ENCODE measurements at places on chromosomes 5 and 9. TPM values are rescaled to one million over a fixed set of nuclear protein-coding genes. Genes with fewer than 3 reads are reported as not detected.

DNA sequence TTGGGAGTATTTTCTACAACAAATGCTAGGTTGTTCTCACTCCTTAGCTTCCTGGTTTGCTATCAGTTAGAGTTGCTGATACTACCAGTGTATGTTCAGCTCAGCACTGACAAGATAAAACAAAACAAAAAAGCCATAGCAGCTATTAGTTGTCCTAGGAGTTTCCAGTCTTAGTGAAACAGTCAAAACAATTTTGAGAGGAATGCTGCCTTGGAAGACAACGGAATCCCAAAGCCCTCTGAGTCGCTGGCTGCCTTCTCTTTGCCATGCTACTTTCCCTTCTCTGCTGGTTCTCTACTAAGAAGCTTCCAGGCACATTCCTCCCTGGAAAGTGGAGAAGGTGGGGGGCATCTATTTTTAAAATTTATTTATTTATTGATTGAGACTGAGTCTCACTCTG lies 5.4 kb upstream of the CREBRF start:
- no peak for DNase-seq

- DNase-seq: no peak
These were observed 993 bp upstream of the RALGDS start for GRCh38 chr9:133121915-133122550.

- DNase-seq: peak; percentile 74
These were observed 20.0 kb upstream of the RUFY1 start for GRCh38 chr5:179530069-179530998.

- no peak for DNase-seq
These were observed 302.4 kb upstream of the PANK3 start for GRCh38 chr5:168881427-168882149.

- DNase-seq: no peak
These were observed 428.2 kb downstream of the ENC1 start for GRCh38 chr5:74212336-74212735.

- no peak for DNase-seq
These were observed 8.7 kb downstream of the RHOBTB3 start for GRCh38 chr5:95739857-95740256.

- DNase-seq: no peak
These were observed 39.7 kb upstream of the SHC3 start for GRCh38 chr9:89218040-89218928.

DNA sequence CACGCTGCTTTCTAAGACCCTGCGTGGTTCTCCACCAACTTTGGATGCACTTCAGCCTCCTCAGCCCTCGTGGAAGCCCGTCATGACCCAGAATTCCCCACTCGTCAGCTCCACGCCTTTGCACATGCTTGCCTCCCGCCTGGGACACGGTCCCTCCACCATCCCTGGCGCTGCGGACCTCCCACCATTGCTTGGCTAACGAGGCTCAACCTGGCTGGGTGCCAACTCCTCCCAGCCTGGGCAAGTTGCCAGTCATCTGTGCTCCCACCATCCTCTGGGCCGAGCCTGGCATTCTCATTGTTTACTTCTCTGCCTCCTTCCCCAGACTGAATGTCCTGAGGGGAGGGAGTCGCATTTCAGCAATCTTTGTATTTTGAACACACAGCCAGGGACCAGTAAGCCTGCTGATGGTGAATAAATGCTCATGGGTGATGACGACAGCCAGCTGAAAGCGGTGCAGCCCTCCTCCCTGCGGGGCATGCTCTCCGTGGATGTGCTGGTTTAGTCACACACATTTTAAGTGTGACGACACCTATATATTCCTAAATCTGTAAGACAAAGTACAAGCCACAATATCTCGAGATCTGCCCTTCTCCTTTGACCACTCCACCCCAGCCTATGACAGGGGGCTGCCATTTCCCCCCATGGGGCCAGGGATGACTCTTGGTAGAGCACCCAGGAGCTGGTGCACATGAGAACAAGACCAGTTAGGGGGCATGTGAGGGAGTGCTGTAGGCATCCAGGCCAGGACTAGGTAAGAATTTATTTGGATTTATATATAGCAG lies 37.6 kb downstream of the ANKRD33B start:
- DNase-seq: peak; percentile 93

The PAM gene
- 124 TPM for total RNA-seq

The NME5 gene
- total RNA-seq: 11.1 TPM

All from ureter (tissue), 1 donor.